ENCODE measurements at places on chromosomes 4 and X. TPM values are rescaled to one million over a fixed set of nuclear protein-coding genes. Genes with fewer than 3 reads are reported as not detected.

Gene TRAPPC2
- 21.5 TPM for total RNA-seq

Gene HSFX4
- total RNA-seq: not detected

Gene MFSD8
- 15.8 TPM for total RNA-seq

Gene NRK
- total RNA-seq: 4.1 TPM

Gene DRD5
- not detected for total RNA-seq

Gene IGBP1
- 117 TPM for total RNA-seq

All from fibroblast of the aortic adventitia (primary cell).